NCI-H1048 (cell line): ENCODE measurements at places on chromosomes 1 and 21.

- peak; percentile 68 for DNase-seq
Observed at GRCh38 chr1:119675349-119676345, 27.6 kb upstream of the ZNF697 start.

- DNase-seq = no peak
Observed at GRCh38 chr1:29592731-29593130, 356.4 kb downstream of the PTPRU start.

- DNase-seq = no peak
Observed at GRCh38 chr1:31013187-31013864, 52.2 kb downstream of the PUM1 start.

DNA sequence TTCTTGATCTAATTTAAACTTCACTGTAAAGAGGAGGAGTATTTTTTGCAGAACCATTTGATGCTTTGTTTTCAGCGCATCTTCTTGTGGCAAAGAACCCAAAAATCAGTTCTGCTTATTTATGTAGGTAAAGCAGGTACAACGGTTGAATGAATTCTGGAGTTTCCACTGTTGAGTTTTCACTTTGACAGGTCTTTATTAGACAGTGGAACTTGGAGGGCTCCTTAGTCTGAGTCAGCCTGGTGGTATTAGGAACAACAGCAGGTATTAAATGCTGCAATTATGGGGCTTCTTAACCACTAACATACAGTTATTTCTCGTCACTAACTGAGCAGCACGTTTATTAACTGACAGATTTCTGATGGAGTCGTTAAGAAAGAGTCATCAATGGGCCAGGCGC lies 1.2 kb downstream of the LRIG2 start:
- DNase-seq = no peak

DNA sequence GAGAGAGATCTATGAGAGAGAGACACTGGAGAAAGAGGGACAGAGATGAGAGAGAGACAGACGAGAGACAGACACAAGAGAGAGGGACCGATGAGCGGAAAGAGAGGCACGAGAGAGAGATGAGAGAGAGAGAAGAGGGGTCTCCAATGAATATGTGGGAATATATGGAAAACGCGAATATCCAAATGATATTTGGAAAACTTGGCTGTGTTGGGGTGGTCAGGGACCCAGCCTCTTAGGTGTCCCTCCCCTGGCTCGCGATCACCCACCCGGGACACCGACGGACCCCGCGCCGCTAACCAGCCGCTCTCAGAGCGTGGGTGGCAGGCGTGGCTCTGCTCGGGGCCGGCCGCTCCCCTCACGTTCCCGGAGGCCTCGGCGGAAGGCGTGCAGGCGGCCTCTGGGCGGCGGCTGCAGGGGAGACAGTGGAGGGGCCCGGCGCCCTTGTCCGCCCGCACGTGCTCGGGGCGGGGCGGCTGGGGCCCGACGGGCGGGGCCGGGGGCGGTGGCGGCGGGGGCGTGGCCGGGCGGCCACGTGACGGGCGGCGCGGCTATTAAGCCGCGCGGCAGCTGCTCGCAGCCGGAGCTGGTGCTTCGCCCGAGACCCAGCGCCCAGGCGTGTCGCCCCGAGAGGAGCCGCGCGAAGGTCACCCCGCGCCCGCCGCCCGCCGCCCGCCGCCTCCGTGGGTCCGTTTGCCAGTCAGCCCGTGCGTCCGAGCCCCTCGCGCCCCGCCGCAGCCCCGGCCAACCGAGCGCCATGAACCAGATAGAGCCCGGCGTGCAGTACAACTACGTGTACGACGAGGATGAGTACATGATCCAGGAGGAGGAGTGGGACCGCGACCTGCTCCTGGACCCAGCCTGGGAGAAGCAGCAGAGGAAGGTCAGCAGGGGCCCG lies at the start of gene ACTN2:
Gene ACTN2 (plus strand): TSS at position 583 of the 898 bp plus-strand sequence. CDS start 175 bp downstream, at position 758.
- DNase-seq = no peak
